ENCODE measurements at places on chromosomes 2 and 18. TPM values are rescaled to one million over a fixed set of nuclear protein-coding genes. Genes with fewer than 3 reads are reported as not detected.

GRCh38 chr18:79780547-79780946 lies 17.2 kb upstream of the KCNG2 start:
- no peak overlapping the region for H3K27ac ChIP-seq
- H3K4me3 ChIP-seq: no peak overlapping the region
- H3K4me1 ChIP-seq: no peaks in the 10 kb centered on the region

GRCh38 chr2:240810621-240811020 lies 9.4 kb downstream of the KIF1A start:
- peaks cover 4% of the 10 kb centered on the region for H3K27me3 ChIP-seq
- no peak overlapping the region for H3K4me3 ChIP-seq
- H3K27ac ChIP-seq: no peak overlapping the region
- peaks cover 69% of the 10 kb centered on the region for H3K36me3 ChIP-seq

DNA sequence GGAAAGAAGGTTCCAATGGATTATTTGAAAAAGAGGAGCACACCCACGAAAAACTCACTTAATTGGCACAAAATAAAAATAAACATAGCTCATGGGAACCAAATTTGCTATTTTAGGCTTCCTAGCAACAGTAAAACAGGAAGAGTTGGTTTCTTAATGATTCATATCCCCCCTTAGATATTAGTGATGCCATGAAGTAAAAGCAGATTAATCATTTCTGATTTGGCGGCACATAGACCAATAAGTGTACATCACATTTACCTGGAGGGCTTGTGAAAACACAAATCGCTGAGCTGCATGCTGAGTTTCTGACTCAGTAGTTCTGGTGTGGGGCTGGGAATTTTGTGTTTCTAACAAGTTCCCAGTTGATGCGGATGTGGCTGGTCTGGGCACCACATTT lies 260.4 kb downstream of the SLC4A3 start:
- no peaks in the 10 kb centered on the region for H3K36me3 ChIP-seq
- no peaks in the 10 kb centered on the region for H3K27me3 ChIP-seq
- H3K4me1 ChIP-seq: no peaks in the 10 kb centered on the region
- H3K4me3 ChIP-seq: no peak overlapping the region

- no peak overlapping the region for H3K4me3 ChIP-seq
- DNase-seq: no peak
- H3K4me1 ChIP-seq: no peaks in the 10 kb centered on the region
Observed at GRCh38 chr18:45589356-45590035, 25.8 kb upstream of the SLC14A2 start.

Gene DUSP19
- 2.7 TPM for total RNA-seq

Gene CROCC2
- total RNA-seq: not detected

All from Calu3 (cell line).